ENCODE measurements at places on chromosomes 12 and 14. TPM values are rescaled to one million over a fixed set of nuclear protein-coding genes. Genes with fewer than 3 reads are reported as not detected.

RFLNA gene
- 0.54 TPM for total RNA-seq

FAM181A gene
- total RNA-seq, result not detected

P3H3 gene
- 27.7 TPM for total RNA-seq

COCH gene
- 18.8 TPM for total RNA-seq

LRP1-AS gene
- not detected for total RNA-seq

OR4K14 gene
- total RNA-seq, result not detected

ADAM21 gene
- 0.08 TPM for total RNA-seq

LRIG3 gene
- 57.9 TPM for total RNA-seq

NTF3 gene
- total RNA-seq, result not detected

GSC gene
- total RNA-seq, result not detected

PLEKHA5 gene
- total RNA-seq, result 17.1 TPM

ERBB3 gene
- total RNA-seq, result 12.3 TPM

SDR9C7 gene
- total RNA-seq, result not detected

WNT5B gene
- total RNA-seq, result 28.5 TPM

CCDC184 gene
- total RNA-seq, result 0.82 TPM

MYO1A gene
- not detected for total RNA-seq

EIF2S1 gene
- total RNA-seq, result 75.1 TPM

KRT79 gene
- total RNA-seq, result not detected

OTOGL gene
- total RNA-seq, result 0.14 TPM

POTEM gene
- total RNA-seq, result not detected

TEX22 gene
- total RNA-seq, result 0.27 TPM

SPX gene
- 9.4 TPM for total RNA-seq

ANKS1B gene
- total RNA-seq, result not detected

UBE3B gene
- 38.3 TPM for total RNA-seq

HIP1R gene
- total RNA-seq, result 86.5 TPM

C14orf132 gene
- 5.6 TPM for total RNA-seq

ACVR1B gene
- 15.1 TPM for total RNA-seq

KRT83 gene
- not detected for total RNA-seq

SLC16A7 gene
- total RNA-seq, result 1.8 TPM

GLS2 gene
- 3.3 TPM for total RNA-seq

SLC5A8 gene
- total RNA-seq, result not detected

FSCB gene
- total RNA-seq, result not detected

CD163 gene
- total RNA-seq, result 0.25 TPM

TAS2R13 gene
- 0.21 TPM for total RNA-seq

CNTN1 gene
- total RNA-seq, result 0.27 TPM

CEBPE gene
- total RNA-seq, result not detected

GPX2 gene
- not detected for total RNA-seq

PELI2 gene
- total RNA-seq, result 8.8 TPM

PRIMA1 gene
- not detected for total RNA-seq

DIABLO gene
- 100 TPM for total RNA-seq

BATF gene
- not detected for total RNA-seq

TAS2R46 gene
- 0.41 TPM for total RNA-seq

FBLN5 gene
- total RNA-seq, result 6.0 TPM

AICDA gene
- 1.3 TPM for total RNA-seq

DLST gene
- total RNA-seq, result 84.1 TPM

SOX5 gene
- total RNA-seq, result 1.0 TPM

INHBC gene
- total RNA-seq, result not detected

KRT78 gene
- total RNA-seq, result not detected

OR4E2 gene
- not detected for total RNA-seq

TSPAN19 gene
- 0.92 TPM for total RNA-seq

RNF212B gene
- not detected for total RNA-seq

LRFN5 gene
- 3.5 TPM for total RNA-seq

RGS6 gene
- not detected for total RNA-seq

GEMIN2 gene
- total RNA-seq, result 19.7 TPM
